ENCODE measurements at places on chromosomes 2 and 18.
A peak's percentile ranks its signal among the peaks of the same experiment; 100 is the strongest.

- no peak for DNase-seq
These were observed 20.3 kb downstream of the KYNU start for GRCh38 chr2:142897807-142898206.

DNA sequence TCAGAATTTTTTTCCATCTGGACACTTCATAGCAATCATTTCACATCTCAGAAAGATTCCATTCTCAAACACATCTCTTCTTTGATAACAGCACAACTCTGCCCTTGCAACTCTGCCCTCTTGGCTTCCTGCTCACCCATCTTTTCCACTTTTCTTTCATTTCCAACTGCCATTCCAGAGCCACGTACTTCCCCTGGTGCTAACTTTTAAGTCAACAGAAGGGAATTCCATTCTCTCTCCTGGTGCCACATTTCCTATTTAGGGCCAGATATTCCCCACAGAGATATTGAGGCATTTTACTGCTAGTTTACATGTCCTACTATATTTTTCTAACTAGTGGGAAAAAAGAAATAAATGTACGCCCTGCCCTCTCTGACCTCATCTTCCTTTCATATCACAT lies 590.2 kb downstream of the ARHGAP15 start:
- peak; percentile 13 for DNase-seq

GRCh38 chr18:9549405-9549804 lies 65.0 kb downstream of the PPP4R1 start:
- no peak for DNase-seq

DNA sequence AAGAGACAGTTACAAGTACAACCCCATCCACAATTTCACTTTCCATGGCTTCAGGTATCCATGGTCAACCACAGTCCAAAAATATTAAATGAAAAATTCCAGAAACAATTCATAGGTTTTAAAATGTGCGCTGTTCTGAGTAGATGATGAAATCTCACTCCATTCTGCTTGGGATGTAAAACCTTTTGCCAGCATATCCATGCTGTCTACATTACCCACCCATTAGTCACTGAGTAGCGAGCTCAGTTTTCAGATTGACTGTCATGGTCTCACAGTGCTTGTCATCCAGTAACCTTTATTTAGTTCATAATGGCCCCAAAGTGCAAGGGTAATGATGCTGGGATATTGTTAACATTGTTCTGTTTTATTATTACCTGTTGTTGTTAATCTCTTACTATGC lies 40.5 kb downstream of the SMAD4 start:
- DNase-seq, result peak; percentile 86

GRCh38 chr2:45851576-45852304 lies 200.3 kb downstream of the PRKCE start:
- DNase-seq, result peak; percentile 52

DNA sequence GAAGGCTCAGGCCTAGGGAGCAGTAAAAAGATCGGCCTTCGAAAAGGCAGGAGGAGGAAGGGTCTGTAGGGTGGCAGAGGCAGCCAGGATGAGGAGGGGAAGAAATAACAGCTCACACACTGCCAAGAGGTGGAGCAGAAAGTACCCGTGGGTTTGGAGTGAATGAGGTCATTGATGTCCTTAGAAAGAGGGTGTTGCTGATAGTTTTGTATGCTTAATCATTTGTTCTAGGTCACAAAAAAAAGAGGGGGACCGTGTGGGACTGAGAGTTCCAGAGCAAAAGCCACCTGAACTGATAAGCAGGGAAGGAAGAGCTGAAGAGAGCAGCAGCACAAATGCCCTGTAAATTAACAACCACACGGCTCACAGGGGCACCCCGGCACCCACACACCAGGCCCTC lies 140.4 kb downstream of the FAM161A start:
- DNase-seq, result no peak

- DNase-seq, result peak; percentile 90
These were observed 25.8 kb downstream of the ZC3H6 start for GRCh38 chr2:112301171-112301584.

DNA sequence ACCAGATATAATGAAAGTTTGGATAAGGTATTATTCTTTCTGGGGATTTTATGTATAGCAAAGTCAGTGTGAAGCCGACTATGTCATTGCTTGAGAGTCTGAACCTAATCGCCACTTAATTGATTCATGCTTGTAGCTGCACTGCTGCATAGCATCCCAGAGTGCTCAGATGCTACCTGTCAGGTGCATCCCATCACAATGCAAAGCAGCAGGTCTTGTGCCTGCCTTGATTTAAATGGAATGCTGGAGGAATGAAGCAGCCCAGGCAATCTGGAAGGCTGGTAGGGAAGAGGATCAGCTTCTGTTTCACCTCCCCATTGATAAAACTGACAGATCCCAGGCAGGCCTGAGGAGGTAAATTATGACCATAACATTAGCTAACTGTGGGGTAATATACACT lies 40.4 kb upstream of the ATIC start:
- DNase-seq, result no peak
